Heart left ventricle (tissue), 16 donors: ENCODE measurements at places on chromosomes 6 and 20. TPM values are rescaled to one million over a fixed set of nuclear protein-coding genes. Genes with fewer than 3 reads are reported as not detected.

DNA sequence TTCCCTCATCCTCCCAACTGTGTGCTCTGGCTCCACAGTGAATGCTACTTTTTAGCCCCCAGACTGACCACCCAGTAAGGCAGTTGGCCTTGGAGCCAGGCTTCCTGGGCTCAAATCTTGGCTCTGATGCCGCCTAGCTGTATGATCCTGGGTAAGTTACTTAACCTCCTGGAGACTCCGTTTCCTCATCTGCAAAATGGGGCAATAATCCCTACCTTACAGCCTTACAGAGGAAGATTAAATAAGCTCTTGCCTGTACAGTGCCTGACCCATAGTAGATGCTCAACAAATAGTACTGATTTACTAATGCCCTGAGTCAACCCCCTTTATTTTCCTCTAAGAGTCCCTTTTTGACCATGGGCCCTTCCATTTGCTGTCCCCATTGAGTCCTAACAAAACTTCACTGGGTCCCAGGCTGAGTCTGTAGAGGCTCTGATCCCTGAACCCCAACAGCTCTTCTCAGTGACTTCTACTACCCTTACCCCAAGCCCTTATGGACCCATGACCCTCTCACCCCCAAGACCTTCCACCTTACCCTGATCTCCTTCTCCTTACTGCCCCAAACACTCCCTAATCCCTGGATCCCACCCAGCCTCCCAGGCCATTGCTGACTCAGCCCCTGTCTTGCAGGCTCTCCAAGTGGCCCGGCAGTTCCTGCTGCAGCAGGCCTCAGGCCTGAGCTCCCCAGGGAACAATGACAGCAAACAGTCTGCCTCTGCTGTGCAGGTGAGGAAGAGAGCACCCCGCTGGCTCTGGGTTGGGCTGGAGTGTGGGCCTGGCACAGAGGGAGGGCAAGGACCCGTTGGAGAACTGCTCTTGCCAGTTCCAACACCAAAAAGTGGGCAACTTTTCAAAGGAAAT lies 31.4 kb downstream of the FOXP4 start:
- no peak overlapping the region for H3K27ac ChIP-seq
- H3K4me3 ChIP-seq = no peak overlapping the region
- H3K36me3 ChIP-seq = no peaks in the 10 kb centered on the region
- H3K4me1 ChIP-seq = peaks cover 12% of the 10 kb centered on the region

GRCh38 chr20:43569282-43569681 lies 10.5 kb downstream of the SGK2 start:
- no peak overlapping the region for H3K27ac ChIP-seq
- no peak overlapping the region for H3K4me3 ChIP-seq
- no peaks in the 10 kb centered on the region for H3K27me3 ChIP-seq
- no peaks in the 10 kb centered on the region for H3K36me3 ChIP-seq
- no peak for DNase-seq
- H3K4me1 ChIP-seq = no peaks in the 10 kb centered on the region

GRCh38 chr6:46420921-46421638 lies 70.2 kb downstream of the RCAN2 start:
- H3K27me3 ChIP-seq = no peaks in the 10 kb centered on the region
- no peak overlapping the region for H3K4me3 ChIP-seq
- peak overlapping the region; percentile 26 for H3K27ac ChIP-seq
- H3K36me3 ChIP-seq = no peaks in the 10 kb centered on the region
- H3K4me1 ChIP-seq = peaks cover 5% of the 10 kb centered on the region
- no peak for DNase-seq

Gene NKAPL
- total RNA-seq = 8.4 TPM

DNA sequence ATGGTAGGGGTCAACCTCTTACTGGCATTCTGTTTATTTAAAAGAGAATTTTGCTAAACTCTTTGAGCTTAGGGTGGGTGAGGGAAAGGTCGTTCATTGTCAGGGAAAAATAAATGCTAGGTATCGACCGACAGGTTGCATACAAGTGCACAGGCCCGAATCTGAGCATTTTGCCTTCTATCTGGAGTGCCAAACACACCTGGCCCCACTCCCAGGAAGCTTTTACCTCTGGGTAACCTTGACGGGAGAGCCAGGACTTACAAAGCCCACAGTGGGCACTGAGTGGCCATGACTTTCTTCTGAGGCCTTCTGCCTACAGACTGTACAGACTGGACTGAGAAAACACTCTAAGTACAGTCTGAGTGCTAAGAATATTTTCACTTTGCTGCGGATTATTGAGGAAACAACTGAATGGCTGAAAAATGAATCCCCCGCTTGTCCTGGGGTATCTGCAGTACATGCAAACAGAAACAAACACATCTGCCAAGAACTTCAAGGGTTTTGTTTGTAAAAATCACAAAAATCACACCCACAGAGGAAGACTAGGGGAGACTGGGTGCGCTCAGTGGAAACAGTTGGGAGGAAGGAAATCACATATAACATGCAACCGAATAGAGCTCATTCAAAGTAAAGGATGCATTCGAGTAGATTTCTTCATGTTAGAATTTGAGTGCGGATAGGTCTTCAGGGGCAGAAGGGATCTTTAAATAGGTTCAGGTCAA lies 152.8 kb downstream of the NFATC2 start:
- no peaks in the 10 kb centered on the region for H3K27me3 ChIP-seq
- no peak for DNase-seq
- H3K36me3 ChIP-seq = no peaks in the 10 kb centered on the region
- peaks cover 17% of the 10 kb centered on the region for H3K4me1 ChIP-seq
- H3K27ac ChIP-seq = peak overlapping the region; percentile 74
